Germinal center (tissue), 1 donor: ENCODE measurements at places on chromosomes 5 and 9.

DNA sequence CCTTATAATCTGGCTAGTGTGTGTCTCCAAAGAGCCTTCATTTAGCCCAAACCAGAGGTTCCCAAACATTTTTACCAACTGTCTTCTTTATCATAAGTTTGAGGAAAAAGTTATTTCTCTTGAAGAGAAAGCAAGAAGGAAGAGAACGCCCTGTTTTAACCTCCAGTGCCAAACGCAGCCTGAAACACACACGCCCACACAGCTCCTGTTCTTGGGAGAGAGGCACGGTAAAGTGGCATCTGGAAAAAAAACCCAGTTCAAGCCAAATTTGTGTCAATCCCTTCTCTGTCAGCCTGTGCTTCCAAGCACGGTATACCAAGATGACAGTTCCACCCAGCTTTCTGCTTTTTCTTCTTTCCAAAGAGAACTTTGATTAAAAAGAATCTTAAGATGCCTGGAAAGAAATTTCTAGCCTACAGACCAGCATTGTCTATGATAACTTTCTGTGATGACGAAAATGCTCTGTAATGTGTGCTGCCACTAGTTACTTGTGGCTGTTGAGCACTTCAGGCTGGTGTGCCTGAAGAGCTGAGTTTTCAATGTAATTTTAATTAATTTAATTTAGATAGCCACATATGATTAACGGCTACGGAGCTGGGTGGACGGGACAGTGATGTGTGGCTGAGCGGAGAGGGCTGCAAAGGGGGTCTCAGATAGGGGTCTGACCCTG lies 62.3 kb downstream of the ACER2 start:
- no peak for DNase-seq

DNA sequence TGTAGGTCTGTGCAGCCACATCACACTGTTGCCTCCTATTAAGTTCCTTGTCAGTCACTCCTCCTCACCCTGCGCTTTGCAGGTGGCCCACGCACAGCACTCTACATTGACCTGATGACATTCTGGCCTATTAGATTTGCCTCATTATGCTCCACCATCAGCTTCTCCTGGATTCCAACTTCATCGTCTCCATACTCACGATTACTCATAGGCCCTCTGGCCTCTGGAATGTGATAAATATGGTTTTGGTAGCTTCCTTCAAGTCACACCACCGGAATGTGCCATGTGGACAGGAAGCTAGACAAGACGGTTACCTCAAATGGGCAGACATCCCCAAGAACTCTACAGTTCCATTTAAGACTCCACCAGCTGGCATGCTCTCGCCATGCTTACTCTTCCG lies 158.0 kb upstream of the LHFPL2 start:
- DNase-seq, result no peak

- no peak for DNase-seq
These were observed 88.6 kb upstream of the FANCC start for GRCh38 chr9:95406121-95406520.

GRCh38 chr9:128054087-128054486 lies 13.0 kb downstream of the NAIF1 start:
- no peak for DNase-seq

- no peak for DNase-seq
These were observed 36.7 kb downstream of the OLFML2A start for GRCh38 chr9:124813501-124814163.

DNA sequence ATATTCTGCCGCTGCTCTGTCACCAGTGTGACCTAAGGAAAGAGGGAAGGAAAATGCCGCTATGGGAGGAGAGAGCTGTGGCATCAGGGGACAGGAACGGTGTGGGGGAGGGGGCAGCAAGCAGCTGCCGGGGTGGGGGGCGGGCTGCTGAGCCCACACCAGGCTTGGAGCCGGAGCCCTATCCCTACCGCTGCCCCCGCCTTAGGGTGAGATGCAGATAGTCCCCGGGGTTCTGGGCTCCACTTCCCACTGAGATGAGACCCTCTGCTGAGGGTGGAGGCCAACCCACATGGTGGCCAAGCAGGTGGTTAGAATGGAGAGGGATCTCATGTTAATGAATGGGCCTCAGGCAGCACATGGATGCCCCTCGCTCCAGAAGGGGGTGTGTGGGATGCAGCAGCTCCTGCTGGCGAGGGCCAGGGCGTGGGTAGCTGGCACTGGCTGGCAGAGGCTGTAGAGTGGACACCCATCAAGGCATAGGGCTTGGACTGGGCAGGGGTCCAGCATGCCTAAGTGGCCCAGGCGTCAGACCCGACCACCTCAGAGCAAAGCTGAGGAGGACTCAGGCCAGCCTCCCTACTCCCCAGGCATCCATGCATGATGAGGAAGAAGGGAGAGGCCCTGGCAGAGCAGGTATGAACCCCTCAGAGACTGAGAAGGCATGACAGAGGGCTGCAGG lies 131.5 kb downstream of the ZNF354C start:
- no peak for DNase-seq

DNA sequence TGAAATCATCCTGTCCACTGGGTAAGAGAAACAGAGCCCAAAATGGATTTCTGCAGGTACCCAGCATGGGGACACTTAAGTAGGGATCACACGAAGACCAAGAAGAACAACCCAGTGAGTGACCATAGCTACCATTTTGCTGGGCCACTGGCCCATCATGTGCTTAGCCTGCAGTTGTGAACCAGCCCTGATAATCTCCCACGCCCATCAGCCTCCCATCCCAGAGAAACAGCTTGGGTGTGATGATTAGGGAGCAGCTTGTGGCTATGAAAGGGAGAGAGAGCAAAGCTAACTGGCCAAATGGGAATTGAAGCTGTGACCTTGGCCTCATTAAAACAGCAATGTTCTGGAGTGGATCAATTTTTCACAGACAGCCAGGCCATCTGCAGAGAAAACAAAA lies 138.5 kb downstream of the SLC24A2 start:
- no peak for DNase-seq

DNA sequence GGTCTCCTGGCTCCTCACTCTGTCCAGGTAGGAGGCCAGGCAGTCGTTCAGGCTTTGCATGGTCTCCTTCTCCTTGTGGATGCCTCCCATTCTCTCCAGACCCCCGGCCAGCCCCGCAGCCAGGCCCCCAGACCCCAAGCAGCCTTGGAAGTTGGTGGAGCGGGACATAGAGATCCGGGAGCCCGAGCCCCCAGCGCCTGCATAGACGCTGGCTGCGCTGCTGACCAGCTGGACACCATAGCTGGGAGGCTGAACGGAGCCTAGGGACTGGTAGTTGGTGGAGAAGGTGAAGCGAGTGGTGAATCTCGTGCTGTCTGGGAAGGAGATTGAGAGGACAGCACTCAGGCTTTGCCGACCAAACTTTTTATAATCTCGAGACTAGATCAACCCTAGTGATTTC lies 35.9 kb downstream of the FOXI1 start:
- DNase-seq, result no peak

DNA sequence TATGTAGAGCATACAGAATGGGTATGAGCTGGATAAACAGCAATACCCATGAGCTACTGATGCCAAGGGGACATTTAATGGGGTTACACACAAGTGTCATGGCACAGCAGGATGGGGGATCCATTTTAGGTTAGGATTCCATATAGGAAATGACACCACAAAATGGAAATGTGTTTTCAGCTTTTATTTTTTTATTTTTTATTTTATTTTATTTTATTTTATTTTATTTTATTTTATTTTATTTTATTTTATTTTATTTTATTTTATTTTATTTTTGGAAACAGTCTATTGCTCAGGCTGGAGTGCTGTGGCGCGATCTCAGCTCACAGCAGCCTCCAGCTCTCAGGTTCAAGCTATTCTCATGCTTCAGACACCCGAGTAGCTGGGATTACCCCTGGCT lies 11.6 kb downstream of the ZNF474 start:
- no peak for DNase-seq

- no peak for DNase-seq
These were observed 42.6 kb upstream of the APC start for GRCh38 chr5:112694853-112695709.

- DNase-seq, result no peak
These were observed 41.9 kb upstream of the IPPK start for GRCh38 chr9:92711844-92712243.

DNA sequence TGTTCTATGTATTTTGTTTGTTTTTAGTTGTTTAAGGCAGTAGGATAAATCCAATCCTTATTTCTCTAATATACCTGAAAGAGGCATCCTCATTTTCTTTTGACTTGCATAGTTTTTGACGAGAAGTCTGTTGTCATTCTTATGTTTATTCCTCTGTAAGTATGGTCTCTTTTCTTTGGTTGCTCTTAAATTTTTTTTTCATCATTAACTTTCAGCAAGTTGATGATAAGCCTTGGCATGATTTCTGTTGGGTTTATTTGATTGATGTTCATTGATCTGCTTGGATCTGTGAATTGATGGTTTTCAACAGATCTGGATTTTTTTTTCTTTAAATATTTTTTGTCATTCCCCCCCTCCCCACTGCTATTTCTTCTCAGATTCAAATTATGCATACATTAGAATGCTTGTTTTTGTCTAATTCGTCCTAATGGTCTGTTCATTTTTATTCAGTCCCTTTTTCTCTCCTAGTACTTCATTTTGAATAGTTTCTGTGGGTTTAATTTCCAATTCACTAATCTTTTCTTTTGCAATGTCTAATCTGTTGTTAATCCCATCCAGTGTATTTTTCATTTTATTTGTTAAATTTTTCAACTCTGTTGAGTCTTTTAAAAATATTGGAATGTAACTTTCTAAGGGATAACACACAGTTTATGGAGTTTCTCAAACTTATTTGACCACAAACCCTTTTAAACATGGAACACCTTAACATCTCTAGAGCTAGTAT lies 495.9 kb downstream of the CSNK1G3 start:
- DNase-seq, result no peak

- DNase-seq, result no peak
These were observed 69.0 kb downstream of the MVB12B start for GRCh38 chr9:126395439-126396212.

GRCh38 chr9:134678206-134678605 lies 36.6 kb downstream of the COL5A1 start:
- no peak for DNase-seq

DNA sequence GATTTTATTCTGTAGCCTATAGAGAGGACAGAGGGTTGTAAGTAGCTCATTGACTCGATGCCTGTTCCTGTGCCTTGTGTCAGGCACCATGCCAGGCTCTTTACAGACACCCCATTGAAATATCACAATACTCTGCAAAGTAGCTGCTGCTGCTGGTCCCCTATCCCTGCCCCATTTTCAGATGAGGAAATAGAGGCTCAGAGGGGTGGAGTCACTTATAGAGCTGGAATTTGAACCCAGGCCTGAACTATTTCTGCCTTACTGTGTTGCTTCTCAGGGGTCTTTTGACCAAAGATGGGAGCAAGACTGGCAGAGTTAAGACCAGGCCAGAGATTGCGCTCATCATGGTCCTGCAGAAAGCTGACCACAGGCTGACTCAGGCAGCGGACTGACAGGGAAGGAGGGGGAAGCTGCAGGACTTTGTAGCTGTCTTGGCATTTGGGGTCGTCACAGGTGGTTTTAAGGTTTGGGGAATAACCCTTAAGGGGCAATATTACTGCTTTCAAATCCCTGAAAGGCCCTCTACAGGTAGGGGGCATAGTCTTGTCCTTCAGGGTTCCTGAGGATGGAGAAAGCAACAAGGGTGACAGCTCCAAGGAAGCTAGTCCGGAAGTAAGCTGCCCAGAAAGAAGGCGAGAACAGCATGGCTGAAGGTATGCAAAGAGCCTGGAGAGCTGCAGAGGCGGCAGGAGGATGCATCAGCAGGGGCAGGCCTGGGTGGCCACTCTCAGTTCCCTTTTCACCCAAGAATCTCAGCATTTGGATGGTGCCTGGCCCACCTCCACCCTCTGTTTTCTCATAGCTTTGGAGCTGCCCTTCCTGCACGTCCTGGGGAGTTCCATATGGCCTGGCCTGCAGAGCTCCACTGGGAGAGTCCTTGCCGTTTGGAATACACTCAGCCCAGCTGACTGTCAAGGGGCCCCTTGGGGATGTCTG lies 18.3 kb upstream of the NDST1 start:
- DNase-seq, result peak; percentile 87

- no peak for DNase-seq
These were observed 5.1 kb downstream of the CCIN start for GRCh38 chr9:36174271-36174670.

- no peak for DNase-seq
These were observed 76.9 kb downstream of the LIX1 start for GRCh38 chr5:97065475-97065874.

GRCh38 chr5:57550132-57550531 lies 67.5 kb upstream of the ACTBL2 start:
- DNase-seq, result no peak

DNA sequence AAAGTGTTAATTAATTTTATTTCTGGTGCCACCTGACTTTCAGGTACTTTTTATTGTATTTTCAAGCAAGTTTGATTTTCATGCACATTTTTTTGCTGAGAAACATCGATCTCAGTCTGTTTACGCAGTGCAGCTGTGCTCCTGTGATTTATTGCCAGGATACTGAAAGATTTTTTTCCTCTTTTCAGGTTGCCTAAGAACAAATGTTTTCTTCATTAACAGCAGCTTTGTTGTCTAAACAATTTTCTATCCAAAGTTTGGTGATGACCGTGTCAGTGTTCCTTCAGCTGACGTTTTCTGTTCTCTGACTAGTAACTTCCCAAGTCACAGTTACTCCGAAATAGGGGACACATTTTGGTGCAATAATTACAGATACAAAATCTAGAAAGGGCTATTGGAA lies 78.1 kb downstream of the VCAN start:
- no peak for DNase-seq

GRCh38 chr9:126880947-126881332 lies 20.5 kb downstream of the ZBTB34 start:
- DNase-seq, result no peak

DNA sequence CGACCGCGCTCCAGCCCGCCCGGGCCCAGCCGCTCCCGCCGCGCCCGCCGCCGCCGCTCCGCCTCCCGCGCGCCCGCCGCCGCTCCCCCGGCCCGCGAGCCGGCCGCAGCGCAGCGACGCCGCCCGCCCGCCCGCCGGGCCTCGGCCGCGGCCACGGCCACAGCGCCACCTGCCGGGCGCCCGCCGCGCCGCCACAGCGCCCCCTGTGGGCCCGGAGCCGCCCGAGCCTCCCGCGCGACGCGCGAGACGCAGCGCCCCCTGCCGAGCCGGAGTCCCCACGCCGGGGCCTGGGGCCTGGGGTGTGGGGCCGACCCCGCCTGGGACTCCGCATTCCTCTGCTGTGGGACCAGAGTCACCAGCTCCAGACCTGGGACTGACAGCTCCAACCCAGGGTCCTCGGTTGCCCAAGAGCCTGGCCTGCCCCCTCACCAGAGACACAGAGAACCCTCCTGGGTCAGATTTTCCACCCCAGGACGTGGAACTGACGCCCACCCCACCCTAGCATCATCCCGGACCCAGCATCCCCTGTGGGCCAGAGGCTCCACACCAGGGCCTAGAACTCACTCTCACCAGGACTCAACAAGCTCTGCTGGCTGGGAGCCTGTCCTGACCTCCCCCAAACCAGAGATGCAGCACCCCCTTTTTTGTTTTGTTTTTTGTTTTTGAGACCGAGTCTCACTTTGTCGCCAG lies at the start of gene RAPGEF1:
RAPGEF1 (minus strand) TSS at position 118 of the 690 bp plus-strand sequence. CDS start 246 bp downstream, outside the sequence.
- peak; percentile 83 for DNase-seq

DNA sequence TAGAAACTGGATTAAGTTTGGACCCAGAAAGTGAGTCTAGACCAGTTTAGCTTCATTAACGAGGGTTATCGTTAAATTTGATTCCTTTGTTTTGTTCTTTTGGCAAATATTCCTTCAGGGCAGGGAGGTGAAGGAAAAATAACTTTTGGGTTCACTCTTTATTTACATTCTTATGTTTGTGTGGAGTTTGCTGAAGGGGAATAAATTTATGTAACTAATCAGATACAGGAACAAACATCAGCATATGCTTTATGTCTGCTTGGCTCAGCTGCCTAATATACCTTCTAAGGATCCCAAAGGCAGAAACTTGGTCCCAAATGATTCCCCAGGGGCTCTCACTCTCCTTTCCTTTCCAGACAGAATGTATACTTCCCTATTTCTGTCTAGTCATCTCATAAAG lies 132.4 kb downstream of the MCTP1 start:
- DNase-seq, result no peak
